Esophagus squamous epithelium (tissue), 5 donors: ENCODE measurements at places on chromosomes 5 and 9. TPM values are rescaled to one million over a fixed set of nuclear protein-coding genes. Genes with fewer than 3 reads are reported as not detected.

DNA sequence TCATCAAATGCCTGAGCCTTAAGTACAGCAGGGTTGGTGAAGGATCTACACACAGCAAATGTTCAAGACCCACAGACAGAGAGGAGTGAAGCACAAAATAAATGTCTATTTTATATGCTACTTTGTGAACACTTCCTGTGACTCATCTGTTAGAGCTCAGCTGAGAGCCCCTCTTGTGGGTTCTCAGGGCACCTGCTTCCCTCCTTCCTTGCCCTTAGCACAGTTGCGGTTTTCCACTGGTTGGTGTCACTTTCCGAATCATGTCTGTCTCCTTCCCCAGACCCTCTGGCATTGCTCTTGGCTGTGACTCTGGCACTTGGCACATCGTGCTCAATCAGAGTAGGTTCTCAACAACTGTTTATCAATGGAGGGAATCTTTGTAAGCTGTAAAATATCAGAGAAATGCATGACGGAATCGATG, 128.5 kb upstream of the STC2 start:
- H3K4me1 ChIP-seq: no peaks in the 10 kb centered on the region
- DNase-seq: no peak
- no peaks in the 10 kb centered on the region for H3K36me3 ChIP-seq
- no peak overlapping the region for H3K4me3 ChIP-seq
- no peak overlapping the region for H3K27ac ChIP-seq
- H3K27me3 ChIP-seq: no peaks in the 10 kb centered on the region

DNA sequence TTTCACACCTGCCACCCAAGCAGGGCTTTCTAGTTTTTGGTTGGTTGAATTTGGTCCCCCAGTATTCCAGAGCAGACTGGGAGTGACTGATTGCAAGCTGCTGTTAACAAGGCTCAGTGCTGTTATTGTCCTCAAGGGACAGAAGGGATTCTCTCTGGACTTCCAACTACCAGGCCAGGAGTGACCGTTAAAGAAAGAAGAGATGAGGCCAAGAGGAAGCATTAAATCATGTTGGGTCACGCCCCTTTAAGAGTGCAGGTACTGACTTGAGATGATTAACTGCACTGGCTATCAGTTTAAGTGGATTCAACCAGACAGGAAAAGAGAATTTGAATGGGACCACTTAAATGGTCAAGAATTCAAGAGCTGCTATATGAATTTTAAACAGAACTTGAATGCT, 220.8 kb upstream of the PCSK5 start:
- no peak for DNase-seq
- no peaks in the 10 kb centered on the region for H3K36me3 ChIP-seq
- H3K4me1 ChIP-seq: peaks cover 4% of the 10 kb centered on the region
- no peak overlapping the region for H3K27ac ChIP-seq

GRCh38 chr9:123121457-123121856, 88.0 kb downstream of the GPR21 start:
- no peaks in the 10 kb centered on the region for H3K36me3 ChIP-seq
- H3K27ac ChIP-seq: no peak overlapping the region
- no peak overlapping the region for H3K4me3 ChIP-seq
- DNase-seq: no peak
- H3K4me1 ChIP-seq: no peaks in the 10 kb centered on the region

- H3K36me3 ChIP-seq: no peaks in the 10 kb centered on the region
- no peaks in the 10 kb centered on the region for H3K4me1 ChIP-seq
- H3K27ac ChIP-seq: no peak overlapping the region
- H3K27me3 ChIP-seq: peaks cover 8% of the 10 kb centered on the region
These were observed 120.1 kb upstream of the LPCAT1 start for GRCh38 chr5:1643651-1644392.

GRCh38 chr9:88090151-88090581, 48.1 kb downstream of the SPATA31C2 start:
- no peak overlapping the region for H3K27ac ChIP-seq
- H3K27me3 ChIP-seq: no peaks in the 10 kb centered on the region
- DNase-seq: no peak

DNA sequence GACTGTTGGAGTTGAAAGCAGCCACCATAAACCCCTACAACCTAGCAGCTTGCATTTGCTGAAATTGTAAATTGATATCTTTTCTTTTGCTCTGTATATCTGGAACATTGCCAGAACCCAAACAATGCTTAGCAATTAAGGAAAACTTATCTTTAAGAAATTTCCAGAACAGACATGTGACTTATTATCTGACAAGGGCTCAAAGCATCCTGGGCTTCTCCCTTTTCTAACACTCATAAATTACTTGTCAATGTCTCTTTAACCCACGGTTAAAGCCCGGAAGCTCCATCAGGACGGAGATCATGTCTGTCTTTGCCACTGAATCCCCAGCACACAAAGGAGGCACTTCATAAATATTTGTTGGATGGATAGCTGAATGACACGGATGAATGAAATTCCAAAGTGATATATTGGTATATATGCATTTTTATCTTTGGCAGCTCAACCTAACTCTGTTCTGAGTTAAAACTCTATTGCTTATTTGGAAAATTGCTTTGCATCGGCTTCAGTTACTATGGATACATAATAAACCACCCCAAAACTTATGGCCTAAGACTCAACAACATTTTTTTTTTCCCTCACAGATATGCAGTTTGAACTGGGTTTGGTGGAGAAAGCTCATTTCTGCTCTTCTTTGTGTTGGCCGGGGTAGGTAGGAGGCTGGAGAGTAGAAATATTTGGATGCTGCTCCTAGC, 103.1 kb upstream of the CLINT1 start:
- H3K27me3 ChIP-seq: no peaks in the 10 kb centered on the region
- H3K4me1 ChIP-seq: peaks cover 11% of the 10 kb centered on the region
- no peak overlapping the region for H3K4me3 ChIP-seq
- no peak for DNase-seq
- H3K27ac ChIP-seq: no peak overlapping the region

- no peak for DNase-seq
- no peak overlapping the region for H3K4me3 ChIP-seq
- no peaks in the 10 kb centered on the region for H3K27me3 ChIP-seq
- no peaks in the 10 kb centered on the region for H3K36me3 ChIP-seq
- no peak overlapping the region for H3K27ac ChIP-seq
These were observed 219.3 kb downstream of the CEMIP2 start for GRCh38 chr9:71549023-71549422.

Gene MAML1
- total RNA-seq: 29.0 TPM

- no peak overlapping the region for H3K4me3 ChIP-seq
- no peak for DNase-seq
- H3K27ac ChIP-seq: no peak overlapping the region
- no peaks in the 10 kb centered on the region for H3K4me1 ChIP-seq
These were observed 346.6 kb downstream of the PARP8 start for GRCh38 chr5:51013036-51013435.

Gene IFNK
- not detected for total RNA-seq

DNA sequence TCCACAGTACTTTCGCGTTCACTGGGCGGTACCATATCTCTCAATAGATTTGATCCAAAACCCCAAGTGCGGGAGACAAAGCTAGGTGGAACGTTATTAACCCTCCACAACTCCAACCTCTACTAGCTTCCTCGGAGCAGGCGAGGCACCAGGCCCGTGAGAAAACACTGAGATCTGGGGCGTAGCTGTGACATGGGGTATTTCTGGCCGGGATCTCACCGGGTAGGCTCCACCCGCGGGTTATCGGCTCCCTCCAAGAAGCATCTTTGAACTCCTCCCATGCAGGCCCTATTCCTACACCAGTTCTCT, 350 bp upstream of the SLC25A46 start:
- H3K27me3 ChIP-seq: no peaks in the 10 kb centered on the region
- peak overlapping the region; percentile 92 for H3K27ac ChIP-seq
- DNase-seq: no peak
- H3K36me3 ChIP-seq: no peaks in the 10 kb centered on the region

- H3K27me3 ChIP-seq: no peaks in the 10 kb centered on the region
- H3K4me3 ChIP-seq: no peak overlapping the region
- no peak overlapping the region for H3K27ac ChIP-seq
- H3K4me1 ChIP-seq: no peaks in the 10 kb centered on the region
- no peaks in the 10 kb centered on the region for H3K36me3 ChIP-seq
- DNase-seq: no peak
These were observed 61.1 kb upstream of the TBC1D2 start for GRCh38 chr9:98316445-98317133.

GRCh38 chr5:57488215-57488955, 5.8 kb upstream of the ACTBL2 start:
- no peak for DNase-seq
- no peaks in the 10 kb centered on the region for H3K27me3 ChIP-seq
- no peaks in the 10 kb centered on the region for H3K36me3 ChIP-seq
- H3K27ac ChIP-seq: no peak overlapping the region
- H3K4me3 ChIP-seq: no peak overlapping the region
